ENCODE measurements at places on chromosomes 4 and X.

DNA sequence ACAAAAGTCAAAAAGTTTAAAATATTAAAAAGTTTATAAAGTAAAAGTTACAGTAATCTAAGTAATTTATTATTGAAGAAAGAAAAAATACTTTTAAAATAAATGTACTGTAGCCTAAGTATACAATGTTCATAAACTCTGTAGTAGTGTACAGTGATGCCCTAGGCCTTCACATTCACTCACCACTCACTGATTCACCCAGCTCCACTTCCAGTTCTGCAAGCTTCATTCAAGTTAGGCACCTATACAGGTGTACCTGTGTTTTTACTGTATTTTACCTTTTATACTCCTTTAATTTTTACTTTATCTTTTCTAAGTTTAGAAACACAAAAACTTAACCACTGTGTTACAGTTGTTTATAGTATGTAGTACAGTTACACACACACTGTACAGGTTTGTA lies 40.1 kb upstream of the AGA start:
- DNase-seq: no peak

DNA sequence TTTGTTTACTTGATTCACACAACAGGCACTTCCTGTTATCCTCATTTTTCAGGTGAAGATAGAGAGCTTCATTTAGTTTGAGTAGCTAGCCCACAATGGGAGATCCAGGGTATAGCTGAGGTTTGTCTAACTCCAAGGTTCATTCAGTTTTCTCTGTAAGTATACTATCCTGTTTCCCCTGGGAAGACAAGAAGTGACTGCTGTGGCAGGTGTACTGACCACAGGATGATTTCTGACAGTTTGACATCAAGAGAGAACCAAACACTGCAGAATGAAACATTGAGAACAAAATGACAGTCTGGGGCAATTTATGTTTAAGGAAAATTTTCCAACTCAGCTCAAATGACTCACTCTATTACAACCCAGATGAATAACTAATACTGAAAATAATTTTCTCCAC lies 958.0 kb downstream of the STPG2 start:
- DNase-seq: no peak

- no peak for DNase-seq
Observed at GRCh38 chr4:26183017-26183416, 137.8 kb upstream of the RBPJ start.

DNA sequence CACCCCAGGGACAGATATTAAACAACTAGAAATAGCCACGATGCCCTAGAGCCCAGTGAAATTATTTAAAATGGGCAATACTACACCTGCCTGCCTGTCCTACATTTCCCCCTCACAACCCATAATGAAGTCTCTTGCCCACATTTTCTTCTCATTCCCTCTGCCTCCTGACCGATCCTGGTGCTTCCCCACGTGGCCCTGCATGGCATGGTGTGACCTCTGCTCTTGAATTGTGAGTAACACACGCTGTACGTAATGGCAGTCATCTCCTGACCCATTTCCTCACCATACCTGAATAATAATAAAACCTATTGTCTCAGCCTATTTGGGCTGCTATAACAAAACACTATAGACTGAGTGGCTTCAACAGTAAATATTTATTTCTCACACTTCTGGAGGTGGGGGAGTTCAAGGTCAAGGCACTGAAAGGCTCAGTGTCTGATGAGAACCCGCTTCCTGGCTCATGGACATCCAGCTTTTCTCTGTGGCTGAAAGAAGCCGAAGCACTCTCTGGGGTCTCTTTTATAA lies 77.0 kb upstream of the ENPP6 start:
- DNase-seq: no peak

DNA sequence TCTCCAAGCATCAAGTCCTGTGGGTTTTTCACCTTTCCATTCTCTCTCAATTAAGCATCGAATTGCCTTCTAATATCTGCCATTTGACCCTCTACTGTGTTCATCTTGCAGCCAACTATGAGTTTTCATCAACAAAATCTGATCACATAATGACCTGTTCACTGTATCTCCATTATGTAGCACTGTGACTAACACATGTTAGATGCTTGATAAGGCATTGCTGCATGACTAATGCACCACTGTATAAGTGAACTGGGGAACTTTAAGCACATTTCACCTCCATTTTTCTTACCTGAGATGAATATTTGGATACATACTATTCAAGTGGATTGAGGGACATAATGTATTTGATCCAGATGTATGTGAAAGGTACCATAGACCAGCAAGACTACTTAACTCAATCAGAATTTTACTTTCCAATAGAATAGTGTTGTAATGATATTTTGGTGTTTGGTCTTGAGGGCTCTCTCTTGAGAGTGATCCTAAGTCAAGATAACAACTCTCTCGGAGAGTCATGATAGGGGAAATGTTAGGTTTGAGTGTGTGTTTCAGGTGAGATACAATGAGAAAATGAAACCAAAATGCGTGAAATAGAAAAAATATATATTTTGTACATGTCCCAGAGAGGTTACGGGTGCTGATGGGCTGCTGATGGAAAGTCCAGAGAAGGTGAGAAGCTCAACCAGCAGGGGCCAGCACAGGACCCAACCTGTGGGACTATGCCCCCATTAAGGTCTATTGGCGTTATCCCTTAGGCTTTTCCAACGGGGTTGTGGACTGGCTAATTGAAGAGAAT lies 60.2 kb upstream of the HS3ST1 start:
- DNase-seq: no peak

DNA sequence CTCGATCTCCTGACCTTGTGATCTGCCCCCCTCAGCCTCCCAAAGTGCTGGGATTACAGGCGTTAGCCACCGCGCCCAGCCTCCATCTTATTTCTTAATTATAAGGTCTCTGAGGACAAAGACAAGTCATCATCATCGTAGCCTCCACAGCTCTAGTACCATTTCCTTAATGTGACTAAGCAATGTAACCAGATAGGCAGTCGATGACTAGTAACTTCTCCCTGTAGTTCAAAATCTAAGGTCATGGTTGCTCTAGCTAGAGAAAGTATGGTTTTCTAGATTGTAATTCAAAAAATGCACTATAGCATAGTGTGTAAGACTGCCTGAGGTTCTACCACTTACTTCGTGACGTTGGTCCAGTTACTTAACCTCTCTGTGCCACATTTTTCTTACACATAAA lies 6.9 kb downstream of the SLC39A8 start:
- no peak for DNase-seq

GRCh38 chr4:33996075-33996718 lies 2248.1 kb downstream of the ARAP2 start:
- DNase-seq: no peak

DNA sequence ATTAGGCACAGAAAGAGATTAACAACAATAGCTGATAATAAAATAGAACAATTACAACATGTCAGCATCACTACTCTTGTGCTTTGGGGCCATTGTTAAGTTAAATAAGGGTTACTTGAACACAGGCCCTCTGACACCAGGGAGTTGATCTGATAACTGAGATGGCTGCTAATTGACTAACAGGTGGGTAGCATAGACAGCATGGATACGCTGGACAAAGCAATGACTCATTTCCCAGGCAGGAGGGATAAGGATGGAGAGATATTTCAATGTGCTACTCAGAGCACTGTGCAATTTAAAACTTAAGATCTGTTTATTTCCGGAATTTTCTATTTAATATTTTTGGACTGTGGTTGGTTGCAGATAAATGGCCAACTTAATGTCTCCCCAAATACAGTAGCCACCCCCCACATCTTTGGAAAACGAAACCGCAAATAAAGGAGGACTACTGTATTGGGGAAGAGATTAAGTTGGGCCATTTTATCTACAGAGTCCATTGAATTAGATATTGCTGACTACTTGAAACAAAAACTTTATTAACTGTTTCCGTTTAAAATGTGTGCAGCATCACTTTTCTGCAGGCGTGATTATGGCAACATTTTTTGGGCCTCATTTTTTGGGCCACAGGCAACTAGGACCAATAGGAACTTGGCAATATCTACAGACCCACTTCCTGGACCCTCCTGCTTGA lies 200.6 kb upstream of the KLF3 start:
- no peak for DNase-seq

DNA sequence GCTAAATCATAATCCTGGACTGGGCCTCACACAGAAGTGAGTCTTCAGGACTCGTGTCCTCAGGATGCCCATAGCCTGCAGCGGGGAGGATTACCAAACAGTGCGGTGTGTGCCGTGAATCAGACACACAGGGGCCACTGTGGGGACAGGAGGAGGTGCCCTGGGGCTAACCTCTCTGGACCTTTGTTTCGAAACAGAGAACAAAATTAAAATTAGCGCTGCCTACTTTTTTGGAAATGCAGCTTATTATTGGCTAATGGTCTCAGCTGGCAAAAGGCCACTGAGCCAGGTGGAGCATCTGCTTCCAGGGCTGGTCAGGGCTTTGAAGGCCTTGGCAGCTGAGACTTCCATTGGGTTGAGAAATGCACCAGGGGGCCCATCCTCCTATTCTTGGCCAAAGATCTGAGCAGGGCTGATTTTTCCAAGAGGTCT lies 236.2 kb downstream of the EVC2 start:
- no peak for DNase-seq

GRCh38 chr4:5894266-5894665 lies 1.4 kb upstream of the CRMP1 start:
- DNase-seq: no peak

DNA sequence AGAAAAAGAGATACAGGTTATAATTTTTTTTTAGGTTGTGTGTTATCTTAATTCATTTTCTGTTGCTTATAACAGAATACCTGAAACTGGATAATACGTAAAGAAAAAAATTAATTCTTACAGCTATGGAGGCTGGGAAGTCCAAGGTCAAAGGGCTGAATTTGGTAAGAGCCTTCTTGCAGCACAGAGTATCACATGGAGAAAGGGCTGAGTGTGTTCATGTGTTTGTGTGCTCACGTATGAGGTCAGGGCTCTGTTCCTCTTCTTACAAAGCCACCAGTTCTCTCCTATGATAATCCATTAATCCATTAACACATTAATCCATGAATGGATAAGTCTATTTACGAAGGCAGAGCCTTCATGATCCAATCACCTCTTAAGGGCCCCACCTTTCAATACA lies 8.6 kb upstream of the RAB28 start:
- DNase-seq: no peak

- DNase-seq: no peak
Observed at GRCh38 chr4:66489370-66489769, 819.1 kb upstream of the EPHA5 start.

- no peak for DNase-seq
Observed at GRCh38 chr4:76487621-76488020, 52.6 kb downstream of the SHROOM3 start.

DNA sequence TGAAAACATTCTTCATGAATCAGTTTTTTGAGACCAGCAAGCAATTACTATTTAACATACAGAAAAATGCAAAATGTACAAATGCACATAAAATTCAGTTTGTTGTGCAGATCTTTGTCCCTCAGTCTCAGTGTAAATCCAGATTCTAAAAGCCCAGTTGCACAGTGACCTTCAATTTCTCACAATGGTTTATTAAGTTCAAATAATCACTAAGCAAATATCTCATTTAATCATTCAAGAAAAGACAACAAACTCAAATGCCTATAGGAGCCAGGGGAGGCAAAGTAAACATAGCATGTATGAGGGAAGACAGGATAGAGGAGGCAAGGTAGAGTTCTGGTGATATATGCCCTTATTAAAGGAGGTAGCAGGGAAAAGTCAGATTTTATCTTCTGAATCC lies 82.8 kb downstream of the PPP3CA start:
- no peak for DNase-seq

GRCh38 chr4:174274436-174274835 lies 9.0 kb downstream of the FBXO8 start:
- no peak for DNase-seq

DNA sequence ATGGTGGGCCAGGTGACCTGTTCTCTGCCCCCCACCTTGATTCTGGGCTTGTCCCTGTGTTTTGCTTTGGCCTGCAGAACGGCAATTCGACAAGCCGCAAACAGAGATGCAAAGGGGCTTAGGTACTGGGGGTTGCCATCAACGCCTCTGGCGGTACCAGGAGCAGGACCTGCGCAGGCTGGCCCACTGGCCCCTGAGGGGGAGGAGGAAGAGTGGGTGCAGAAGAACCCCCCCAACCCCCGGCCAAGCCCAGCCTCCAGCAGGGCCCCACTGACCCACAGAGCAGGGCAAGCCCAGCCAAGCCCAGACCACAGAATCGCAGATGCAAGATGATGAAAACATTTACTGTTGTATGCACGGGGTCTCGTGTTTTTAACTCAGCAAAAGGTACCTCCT lies 89.4 kb downstream of the PPP2R2C start:
- DNase-seq: no peak

- no peak for DNase-seq
Observed at GRCh38 chrX:107823456-107823855, 2.2 kb upstream of the MID2 start.

DNA sequence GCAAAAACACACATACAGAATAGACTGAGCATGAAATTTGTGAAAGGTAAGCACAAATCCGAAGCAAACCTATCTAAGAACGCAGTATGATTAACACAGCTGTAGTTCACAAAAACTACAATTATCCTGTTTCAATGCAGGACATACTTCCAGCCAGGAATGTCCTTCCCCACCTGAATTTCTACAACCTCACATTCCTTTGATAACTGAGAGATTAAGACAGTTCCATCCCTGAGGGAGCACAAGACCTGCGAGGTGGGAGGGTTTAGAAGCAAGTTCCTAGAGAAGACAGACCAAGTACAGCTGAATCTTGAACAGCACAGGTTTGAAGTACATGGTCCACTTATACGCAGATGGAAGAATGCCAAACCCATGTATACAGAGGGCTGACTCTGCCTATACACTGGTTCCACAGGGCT lies 10.6 kb downstream of the ABCG2 start:
- DNase-seq: no peak

Data from SK-N-SH (cell line).